ENCODE measurements at places on chromosomes 5 and 9.

DNA sequence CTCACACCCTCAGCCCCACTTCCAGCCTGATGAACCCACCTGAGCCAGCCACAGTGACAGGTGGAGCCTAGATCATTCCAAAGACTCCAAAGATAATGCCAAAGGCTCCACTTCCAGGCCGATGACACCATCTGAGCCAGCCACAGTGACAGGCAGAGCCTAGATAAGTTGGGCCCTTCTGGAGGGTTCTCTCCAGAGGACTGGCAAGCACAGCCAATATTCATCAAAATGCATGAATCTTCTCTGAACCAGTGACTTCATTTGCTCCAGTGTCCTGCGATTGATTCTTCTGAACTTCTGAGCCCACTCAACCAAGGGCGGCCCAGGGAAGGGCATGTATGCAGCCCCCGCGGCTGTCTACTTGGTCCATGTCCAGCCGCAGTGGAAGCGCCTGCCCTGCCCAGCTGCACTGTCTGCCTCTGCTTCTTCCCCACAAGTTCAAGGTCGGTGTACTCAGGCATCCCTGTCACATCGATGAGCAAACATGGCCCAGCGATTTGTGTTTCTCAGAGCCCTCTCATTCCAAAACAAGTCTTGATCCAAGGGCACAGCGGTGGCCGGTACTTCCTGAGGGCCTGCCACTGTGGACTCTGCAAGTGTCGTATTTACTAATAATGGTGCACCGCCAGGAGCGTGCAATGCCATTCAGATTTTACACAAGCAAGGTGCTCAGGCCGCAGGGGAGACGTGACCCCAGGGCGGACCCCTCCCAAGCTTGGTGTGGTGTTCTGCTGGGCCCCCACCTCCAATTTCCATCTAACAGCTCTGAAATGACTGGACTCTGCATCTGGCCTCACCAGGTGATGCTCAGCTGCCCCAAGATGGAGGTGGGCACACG is 107.0 kb downstream of the VAV2 start:
- DNase-seq = no peak

GRCh38 chr9:2870340-2870739 is 26.4 kb upstream of the PUM3 start:
- DNase-seq = no peak

DNA sequence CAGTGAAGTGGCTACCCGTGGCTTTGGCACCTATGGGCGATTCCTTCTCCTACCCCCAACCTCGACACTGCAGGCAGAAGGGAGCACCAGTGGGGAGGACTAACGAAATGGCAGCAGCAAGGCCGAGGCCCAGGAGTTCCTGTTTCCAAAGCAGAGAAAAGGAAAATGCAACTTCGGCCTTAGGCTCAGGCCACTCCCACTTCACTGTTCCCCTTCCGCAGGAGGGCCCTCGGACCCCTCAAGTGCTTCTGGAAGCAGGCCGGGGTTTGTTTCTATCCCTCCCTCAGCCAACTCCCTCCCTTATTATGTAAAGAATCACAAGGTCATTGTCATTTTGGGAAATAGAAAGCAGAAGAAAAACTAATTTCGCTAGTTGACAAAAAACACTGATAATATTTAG is 36.4 kb upstream of the NKX2-5 start:
- no peak for DNase-seq

DNA sequence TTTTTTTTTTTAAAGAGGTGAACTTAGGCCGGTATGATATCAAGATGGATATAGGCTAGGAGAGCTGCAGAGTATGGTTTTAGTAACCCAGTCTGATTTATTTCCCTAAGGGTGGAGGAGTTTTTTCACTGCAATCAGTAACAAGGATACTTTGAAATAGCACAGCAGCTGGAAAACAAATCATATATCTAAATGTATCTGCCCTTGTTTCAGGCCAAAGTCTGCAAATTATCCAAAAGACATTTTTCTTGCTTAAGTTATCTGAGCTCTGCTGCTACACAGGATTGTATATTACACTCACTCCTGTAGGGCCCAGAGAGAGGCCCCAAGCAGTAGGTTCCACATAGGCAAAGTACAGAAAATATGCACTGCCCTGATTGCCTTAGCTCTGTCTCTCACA is 222.4 kb downstream of the NTRK2 start:
- no peak for DNase-seq

GRCh38 chr9:91837981-91838731 is 111.9 kb downstream of the ROR2 start:
- DNase-seq = no peak

GRCh38 chr5:57470339-57470738 is 12.3 kb downstream of the ACTBL2 start:
- no peak for DNase-seq

- DNase-seq = no peak
Measured at GRCh38 chr9:138050472-138051330, 173.1 kb downstream of the CACNA1B start.

- DNase-seq = no peak
Measured at GRCh38 chr5:159969966-159970365, 39.0 kb upstream of the TTC1 start.

DNA sequence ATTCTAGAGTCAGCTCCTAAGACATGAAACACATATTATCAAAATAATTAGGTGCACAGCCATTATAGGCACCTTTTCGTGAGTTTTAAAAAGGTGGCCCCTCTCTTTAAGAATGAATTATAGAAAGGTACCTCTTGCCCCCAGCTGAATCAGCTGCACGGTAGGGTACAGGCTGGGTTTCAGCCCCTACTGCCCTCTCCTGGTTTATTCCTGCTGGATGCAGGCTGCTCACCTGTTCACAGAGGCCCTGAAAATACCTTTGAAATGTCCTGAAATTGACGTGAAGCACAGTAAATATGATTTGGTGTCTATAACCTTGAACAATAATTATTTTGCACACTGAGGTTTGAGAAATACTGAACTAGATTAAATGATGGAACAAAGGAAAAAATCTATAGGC is 504.8 kb upstream of the SGCD start:
- no peak for DNase-seq

- peak; percentile 79 for DNase-seq
Measured at GRCh38 chr9:132800038-132800648, 77.9 kb downstream of the AK8 start.

DNA sequence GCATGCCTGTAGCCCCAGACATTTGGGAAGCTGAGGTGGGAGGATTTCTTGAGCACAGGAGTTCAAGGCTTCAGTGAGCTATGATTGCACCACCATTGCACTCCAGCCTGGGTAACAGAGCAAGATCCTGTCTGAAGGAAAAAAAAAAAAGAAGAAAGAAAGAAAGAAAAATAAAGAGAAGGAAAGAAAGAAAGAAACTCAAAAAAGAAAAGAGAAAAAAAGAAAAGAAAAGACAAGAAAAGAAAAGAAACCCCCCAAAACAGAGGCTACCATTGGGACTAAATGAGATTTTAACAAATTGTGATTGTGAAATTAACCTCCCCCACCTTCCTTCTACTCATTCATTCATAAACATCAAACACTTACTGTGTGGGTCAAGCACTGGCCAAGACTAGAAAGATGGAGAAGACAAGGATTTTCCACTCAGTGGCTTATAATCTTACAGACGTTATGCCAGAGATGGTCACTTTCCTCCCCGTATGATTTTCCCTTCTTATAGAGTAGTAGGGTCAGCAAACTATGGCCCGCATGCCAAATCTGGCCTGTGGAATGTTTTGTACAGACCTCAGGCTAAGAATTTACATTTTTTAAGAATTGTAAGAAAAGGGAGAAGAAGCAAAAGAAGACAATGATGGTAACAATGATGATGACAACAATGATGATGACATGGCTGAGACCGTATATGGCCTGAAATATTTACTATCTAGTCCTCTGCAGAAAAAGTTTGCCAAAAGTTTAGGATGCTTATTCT is 1.1 kb upstream of the FYB1 start:
- DNase-seq = no peak

DNA sequence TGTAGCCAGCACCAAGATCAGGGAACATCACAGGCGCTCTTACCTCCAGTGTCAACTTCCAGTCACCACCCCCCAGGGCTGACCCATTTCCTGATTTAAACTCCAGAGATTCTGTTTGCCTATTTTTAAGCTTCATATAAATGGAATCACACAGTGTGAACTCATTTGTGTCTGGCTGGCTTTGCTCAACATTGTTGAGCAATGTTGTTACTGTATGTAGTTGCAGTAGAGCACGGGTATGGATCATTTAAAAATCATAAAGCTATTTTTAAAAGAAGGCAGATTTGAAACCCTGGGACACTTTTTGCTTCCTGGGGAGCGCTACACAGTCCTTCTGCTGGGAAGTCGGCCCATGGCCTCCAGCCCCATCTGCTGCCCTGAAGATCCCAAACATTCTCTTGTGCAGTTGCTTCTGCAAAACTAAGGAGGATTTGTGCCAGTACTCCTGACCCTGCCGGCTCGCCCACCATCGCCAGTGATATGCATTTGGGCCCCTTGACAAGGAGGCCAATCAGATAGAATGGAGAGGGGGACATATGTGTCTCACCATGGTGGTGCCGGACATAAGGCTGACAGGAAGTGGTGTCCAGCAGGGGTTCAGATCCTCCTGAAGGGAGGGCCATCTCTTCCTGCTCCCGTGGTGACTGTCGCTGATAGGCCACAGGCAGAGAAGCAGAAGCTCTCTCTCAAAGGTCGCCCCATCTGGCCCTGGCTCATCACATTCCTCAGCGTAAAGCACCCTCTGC is 13.3 kb downstream of the DCANP1 start:
- DNase-seq = no peak

DNA sequence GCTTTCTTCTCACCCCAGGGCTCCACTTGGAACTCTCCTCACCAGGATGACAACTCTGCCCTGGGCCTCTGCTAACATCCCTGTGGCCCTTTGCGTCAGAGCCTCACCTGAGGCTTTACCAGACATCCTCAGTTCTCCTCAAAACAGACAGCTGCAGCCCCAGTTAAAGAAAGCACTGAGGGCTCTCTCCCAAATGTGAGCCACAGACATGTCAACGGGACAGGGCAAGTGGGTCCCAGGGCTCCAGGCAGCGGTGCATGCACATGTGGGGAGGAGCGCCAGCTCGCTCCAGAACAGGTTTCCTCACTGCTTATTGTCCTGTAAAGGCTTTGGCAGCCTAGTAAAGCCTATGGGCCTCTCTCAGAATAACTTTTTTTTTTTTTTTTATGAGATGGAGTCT is 37.3 kb downstream of the IPPK start:
- DNase-seq = no peak

- no peak for DNase-seq
Measured at GRCh38 chr9:104232781-104233341, 138.8 kb downstream of the SMC2 start.

- DNase-seq = no peak
Measured at GRCh38 chr9:3929345-3930047, 370.4 kb downstream of the GLIS3 start.

DNA sequence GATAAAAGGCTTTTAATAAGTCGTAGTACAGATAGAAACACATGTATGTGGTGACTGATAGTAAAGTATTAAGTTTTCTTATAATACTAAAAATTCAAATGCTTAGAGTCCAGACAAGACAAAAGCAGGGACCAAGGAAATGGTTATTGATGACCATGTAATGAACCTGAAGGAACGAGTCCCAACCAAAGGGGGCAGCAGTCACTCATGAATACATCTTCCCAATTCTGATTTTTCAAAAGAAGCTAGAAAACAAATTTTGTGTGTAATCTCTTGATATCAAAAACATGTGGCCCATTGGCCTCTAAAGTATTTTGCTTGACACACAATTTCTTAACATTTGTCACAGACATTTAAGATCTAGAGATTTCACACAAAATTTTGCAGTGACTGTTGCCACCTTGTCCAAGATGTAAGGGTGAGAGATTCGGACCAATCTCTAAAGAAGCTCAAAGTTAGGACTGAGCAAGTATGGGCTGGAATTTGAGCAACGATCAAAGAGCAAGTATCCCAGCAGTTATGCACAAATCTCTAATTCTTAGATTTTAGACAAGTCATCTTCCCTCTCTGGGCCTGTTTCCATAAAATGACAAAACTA is 66.8 kb downstream of the ARL15 start:
- DNase-seq = no peak

DNA sequence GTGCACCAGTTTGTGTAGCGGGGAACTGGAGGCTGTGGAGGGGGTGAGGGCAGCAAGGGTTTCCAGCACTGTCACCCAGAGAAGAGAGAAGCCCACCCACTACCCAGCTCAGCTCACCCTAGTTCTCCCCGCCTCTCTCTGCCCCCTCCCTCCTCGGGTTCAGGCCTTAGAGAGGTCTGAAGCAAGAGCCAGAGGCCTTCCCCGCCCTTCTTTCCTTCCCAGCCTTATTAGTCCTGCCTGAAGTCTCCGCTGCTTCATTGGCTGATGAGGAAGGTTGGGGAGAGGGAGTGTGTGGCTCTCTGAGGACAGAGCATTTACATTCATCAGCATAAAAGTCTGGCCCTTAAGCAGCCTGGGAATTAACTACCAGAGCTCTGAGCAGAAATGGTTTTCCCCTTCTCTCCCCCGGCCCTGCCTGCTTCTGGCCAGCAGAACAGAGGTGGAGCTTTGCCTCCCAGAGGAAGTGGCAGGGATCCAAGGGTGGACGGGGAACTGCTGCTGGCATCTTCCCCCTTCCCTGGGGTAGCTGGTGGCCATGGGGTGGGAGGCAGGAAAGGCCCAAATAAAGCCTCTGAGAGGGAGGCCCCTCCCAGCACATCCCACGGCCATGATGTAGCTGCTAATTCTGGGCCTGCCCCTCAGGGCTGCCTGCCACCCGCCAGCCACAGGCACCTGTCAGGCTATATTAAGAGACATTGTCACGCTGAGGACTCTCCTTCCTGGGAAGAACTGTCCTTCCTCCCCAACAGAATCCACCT is 4.1 kb downstream of the DNAJB5 start:
- DNase-seq = no peak

- DNase-seq = peak; percentile 81
Measured at GRCh38 chr9:4315582-4316215, 15.8 kb upstream of the GLIS3 start.

GRCh38 chr5:122515709-122516431 is 203.8 kb downstream of the SNCAIP start:
- DNase-seq = no peak

DNA sequence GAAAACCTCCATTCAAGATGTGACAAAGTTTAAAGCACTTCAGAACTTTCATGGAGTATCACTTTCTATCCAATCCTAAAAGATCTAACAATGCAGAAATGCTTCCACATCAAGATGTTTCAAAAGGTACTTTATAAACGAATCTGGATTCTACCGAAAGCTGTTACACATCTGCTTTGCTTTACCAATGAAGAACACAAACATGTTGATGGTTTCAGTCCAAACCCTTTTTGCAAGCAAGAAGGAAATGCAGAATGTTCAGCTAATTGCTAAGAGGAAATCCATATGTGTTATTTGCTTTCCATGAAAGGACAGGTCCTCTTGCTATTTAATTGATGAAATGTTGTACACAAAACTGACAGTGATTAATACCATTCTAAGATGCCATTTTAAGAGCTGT is 419.6 kb downstream of the EFNA5 start:
- no peak for DNase-seq

- DNase-seq = no peak
Measured at GRCh38 chr5:180463916-180464602, 30.1 kb upstream of the CNOT6 start.

Measured in head of caudate nucleus (tissue), 42 donors.